ENCODE measurements at places on chromosomes 2 and 18. TPM values are rescaled to one million over a fixed set of nuclear protein-coding genes. Genes with fewer than 3 reads are reported as not detected.

GRCh38 chr18:35117372-35117771 is 76.2 kb downstream of the MAPRE2 start:
- no peak for DNase-seq

GRCh38 chr18:50356036-50356945 is 18.6 kb upstream of the SKA1 start:
- no peak for DNase-seq

GRCh38 chr2:239377591-239377990 is 23.2 kb downstream of the HDAC4 start:
- peak; percentile 21 for DNase-seq

DNA sequence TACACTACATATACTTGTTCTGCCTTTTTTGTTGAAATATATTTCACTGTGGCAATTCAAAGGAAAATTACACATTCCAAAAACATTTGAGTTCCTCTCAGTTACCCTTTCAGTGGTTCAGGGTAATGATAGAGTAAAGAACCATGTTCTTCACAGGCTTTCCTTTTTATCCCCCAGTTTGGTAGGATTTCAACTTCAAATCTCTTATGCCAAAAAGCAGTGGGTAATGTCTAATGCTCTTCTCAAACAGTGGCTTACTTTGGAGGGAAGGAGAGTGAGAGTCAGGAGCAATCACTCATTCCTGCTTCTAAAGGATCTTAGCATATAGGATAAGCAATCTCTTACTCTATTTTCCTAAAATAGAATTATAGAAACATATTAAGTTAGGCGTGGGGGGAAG is 290.6 kb downstream of the ZEB2 start:
- DNase-seq: no peak

GRCh38 chr2:4973973-4974372 is 718.2 kb upstream of the SOX11 start:
- DNase-seq: no peak

DNA sequence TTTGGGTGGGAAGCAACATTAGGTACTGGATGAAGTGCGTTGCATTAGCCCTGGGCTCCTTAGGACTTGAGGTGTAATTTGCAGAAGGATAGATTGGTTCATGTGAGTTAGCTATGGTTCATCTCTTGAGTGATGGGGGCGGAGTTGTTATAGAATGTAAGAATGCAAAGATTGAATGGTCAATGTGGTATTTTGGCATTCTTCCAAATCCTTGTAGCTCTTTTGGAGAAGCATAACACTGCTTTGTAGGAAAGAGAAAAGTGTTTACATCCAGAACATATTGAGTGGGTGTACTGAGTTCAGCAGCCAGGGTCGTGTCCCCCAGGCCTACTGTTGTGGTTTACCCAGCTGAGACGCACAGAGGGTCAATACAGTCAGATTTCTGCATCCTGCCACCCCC is 173.5 kb downstream of the FMNL2 start:
- DNase-seq: no peak

GRCh38 chr2:193837111-193837738 is 1642.5 kb upstream of the TMEFF2 start:
- no peak for DNase-seq

DNA sequence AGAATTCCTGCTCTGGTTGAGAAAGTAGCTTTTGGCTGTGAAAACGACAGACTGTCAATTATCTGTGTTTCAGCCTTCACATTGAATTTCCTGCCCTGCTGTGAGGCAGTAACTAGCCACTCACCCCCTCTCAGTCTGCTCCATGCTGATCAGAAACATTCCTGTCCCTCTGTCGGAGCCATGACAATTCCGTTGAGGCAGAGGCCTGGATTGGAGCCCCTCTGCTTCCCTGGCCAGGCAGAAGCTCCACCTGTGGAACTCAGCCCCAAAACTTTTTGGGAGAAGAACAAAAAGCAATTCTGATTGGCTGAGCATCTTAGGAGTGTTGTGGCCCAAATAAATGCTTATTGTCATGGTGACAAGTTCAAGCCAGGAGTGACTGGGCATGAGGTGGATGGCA is 60.0 kb downstream of the APOB start:
- no peak for DNase-seq

DNA sequence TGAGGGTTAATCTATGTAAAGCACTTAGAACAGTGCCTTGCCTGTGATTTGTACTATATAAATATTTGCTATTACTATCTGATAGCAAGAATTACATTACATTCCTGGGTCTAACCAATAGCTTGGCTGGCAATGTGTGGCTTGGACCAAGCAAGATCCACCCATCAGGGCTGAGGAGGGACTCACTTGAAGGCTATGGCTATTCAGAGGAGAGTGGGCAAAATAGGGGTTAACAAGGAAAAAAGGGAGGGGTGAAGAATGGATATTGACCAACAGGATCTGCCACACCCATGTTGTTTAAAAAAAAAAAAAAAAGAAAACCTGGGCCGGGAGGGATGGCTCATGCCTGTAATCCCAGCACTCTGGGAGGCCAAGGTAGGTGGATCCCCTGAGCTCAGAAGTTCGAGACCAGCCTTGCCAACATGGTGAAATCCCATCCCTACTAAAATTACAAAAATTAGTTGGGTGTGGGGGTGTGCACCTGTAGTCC is 20.0 kb upstream of the TMBIM1 start:
- no peak for DNase-seq

- DNase-seq: no peak
Measured at GRCh38 chr18:50094221-50094773, 100.7 kb downstream of the MYO5B start.

GRCh38 chr2:191489177-191489576 is 188.8 kb upstream of the NABP1 start:
- no peak for DNase-seq

DNA sequence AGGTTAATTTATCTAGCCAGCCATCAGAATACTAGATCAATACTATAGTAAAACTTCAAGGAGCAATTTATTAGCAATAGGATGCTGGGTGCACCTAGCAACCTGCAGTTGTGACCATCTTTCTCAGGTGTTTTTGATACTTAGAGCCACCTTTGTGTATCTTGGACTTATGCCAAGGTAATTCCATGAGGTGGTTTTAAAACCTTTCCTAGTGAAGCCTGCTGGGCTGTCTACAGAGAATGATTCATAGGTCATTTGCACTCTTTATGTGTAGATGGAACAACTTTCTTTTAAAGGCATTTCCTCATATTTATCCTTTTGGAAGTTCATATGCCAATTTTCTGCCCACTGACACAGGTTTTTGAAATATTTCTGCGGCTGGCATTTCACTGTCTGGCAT is 1030.1 kb upstream of the POU3F3 start:
- no peak for DNase-seq

DNA sequence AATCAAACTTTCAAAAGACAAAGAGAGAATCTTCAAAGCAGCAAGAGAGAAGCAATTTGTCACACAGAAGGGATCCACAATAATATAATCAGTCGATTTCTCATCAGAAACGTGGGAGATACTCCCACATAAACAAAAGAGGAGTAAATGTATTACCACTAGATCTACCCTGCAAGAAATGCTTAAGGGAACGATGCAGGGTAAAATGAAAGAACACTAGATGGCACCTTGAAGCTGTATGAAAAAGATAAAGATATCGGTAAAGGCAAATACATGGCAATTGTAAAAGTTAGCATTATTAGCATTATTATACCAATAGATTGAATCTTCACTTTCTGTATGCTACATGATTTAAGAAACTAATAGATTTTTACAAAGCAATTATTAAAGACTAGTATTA is 677.0 kb downstream of the SUCLG1 start:
- DNase-seq: no peak

GRCh38 chr2:64998658-64999061 is 9.5 kb downstream of the SLC1A4 start:
- DNase-seq: peak; percentile 37

GRCh38 chr2:75751360-75751759 is 40.6 kb upstream of the GCFC2 start:
- no peak for DNase-seq

DNA sequence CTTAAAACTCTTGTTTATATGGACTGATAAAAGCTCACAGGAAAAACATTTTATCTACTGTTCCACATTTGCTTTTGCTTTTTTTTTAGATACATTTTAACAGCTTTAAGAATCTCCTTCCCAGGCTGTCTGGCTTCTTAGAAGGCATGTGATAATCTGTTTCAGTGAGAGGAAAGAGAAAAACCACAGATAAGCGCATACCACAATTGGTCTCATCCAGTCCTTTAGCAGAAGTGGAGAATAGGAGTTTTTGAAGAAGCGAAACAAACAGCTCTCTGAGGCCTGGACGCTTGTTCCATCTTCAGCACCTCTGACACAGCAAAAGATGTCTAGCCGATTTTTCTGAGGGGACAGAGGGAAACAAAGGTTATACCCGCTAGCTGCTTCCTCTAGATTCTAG is 37.6 kb downstream of the RMC1 start:
- no peak for DNase-seq

DNA sequence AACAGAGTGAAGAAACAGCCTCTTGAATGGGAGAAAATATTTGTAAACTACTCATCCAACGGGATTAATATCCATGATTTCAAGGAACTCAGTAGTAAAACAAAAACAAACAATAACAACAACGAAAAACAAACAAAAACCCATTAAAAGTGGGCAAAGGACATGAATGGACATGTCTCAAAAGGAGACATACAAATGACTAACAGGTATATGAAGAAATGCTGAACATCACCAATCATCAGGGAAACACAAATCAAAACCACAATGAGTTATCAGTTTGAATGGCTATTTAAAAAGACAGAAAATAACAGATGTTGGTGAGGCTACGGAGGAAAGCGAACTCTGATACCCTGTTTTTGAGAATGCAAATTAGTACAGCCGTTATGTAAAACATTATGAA is 224.8 kb upstream of the NRXN1 start:
- no peak for DNase-seq

DNA sequence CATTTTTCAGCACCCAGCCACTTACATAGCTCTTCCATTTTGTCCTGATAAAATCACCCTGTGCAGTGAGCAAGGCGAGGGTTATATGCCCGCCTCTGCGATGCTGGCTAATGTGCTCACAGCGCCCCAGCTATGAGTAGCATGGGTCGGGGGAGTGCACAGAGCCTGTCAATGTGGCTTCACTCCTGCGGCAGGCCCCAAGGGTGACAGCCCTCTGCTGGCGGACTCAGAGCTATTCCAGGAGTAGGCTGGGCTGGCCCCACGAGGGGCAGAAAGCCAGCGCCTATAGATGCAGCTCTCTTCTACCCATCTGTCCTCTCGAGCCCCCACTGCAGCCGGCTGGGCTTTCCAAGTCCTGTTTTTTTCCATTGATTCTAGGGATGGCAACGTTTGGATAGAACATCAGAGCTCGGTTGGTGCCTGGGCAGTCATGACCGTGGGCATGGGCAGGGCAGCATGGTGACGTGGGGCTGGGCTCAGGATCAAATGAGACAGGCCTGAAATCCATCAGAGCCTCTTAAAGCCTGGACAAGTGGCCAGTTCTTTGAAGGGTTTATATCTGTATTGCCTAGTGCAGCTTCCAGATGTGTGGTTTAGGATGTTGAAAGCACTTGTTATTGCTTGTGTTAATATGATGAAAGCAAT is 134.7 kb downstream of the MCFD2 start:
- peak; percentile 41 for DNase-seq

GRCh38 chr2:124888431-124888830 is 863.3 kb downstream of the CNTNAP5 start:
- no peak for DNase-seq

- DNase-seq: no peak
Measured at GRCh38 chr2:20931346-20931745, 108.4 kb upstream of the LDAH start.

GRCh38 chr18:28359176-28359575 is 182.2 kb upstream of the CDH2 start:
- DNase-seq: no peak

DNA sequence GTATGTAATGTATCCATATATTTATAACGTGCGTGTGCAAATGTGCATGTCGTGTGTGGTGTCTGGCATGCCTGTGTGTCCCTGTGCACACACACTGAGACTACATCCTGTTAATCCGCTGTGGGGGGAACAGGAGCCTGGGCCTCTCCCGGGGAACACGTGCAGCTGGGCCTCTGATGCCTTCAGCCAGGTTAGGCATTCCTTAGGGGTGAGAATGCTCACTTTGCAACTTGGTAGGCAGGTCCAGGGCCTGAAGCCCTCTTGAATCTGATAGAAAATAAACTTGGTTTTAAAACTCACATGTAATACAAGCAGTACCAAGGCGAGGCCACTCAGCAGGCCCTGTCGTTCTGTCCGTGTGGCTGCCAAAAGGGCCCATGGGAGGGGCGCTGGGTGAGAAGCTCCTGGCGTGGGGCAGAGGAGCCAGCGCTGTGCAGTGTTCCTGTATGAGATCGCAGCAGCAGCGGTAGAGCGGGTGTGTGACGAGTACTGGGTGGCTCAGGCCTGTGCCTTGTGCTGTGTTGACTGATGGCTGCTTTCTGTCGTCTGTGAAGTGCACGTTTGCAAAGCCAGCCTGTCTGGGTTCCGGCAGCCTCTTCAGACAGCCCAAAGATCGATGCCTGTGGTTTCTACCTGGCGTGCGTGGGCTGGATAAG is 16.2 kb downstream of the SALL3 start:
- no peak for DNase-seq

- no peak for DNase-seq
Measured at GRCh38 chr2:120761164-120761861, 25.6 kb downstream of the GLI2 start.

GRCh38 chr2:69292256-69292655 is 94.8 kb downstream of the GFPT1 start:
- no peak for DNase-seq

- peak; percentile 45 for DNase-seq
Measured at GRCh38 chr18:34977838-34978532, 63.2 kb upstream of the MAPRE2 start.

- DNase-seq: no peak
Measured at GRCh38 chr2:164102366-164102765, 366.6 kb upstream of the FIGN start.

GRCh38 chr2:63000801-63001200 is 49.8 kb upstream of the OTX1 start:
- DNase-seq: no peak

DNA sequence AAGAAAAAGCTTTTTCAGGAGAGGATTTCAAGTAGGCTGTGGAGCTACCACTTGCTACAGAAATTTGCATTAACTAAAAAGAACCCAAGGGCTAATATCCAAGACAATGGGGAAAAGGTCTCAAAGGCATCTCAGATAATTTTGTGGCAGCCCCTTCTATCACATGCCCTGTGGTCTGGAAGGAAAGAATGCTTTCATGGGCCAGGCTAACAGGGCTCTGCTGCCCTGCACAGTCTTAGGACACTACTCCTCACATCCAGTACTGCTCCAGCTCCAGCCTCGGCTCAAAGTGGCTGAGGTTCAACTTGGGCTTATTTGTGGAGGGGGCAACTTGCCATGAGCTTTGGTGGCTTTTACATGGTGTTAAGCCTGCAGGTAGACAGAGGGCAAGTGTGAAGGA is 1150.3 kb downstream of the CNTNAP5 start:
- DNase-seq: no peak

Gene CYRIA
- total RNA-seq: 4.9 TPM

Gene MEP1B
- total RNA-seq: not detected

Gene ID2
- total RNA-seq: 47.5 TPM

Gene DYSF
- total RNA-seq: 36.8 TPM

Gene ADAM23
- 31.1 TPM for total RNA-seq

Gene SERPINB11
- total RNA-seq: not detected

Gene PARD3B
- 12.5 TPM for total RNA-seq

Gene RAB6C
- 0.18 TPM for total RNA-seq

Gene ADRA2B
- 1.6 TPM for total RNA-seq

Gene PRSS56
- 0.16 TPM for total RNA-seq

Gene CIB4
- total RNA-seq: not detected

Gene NGEF
- 1.6 TPM for total RNA-seq

Gene MITD1
- total RNA-seq: 17.6 TPM

All from left cardiac atrium (tissue), 4 donors.